ENCODE measurements at places on chromosomes 4 and X.
A peak's percentile ranks its signal among the peaks of the same experiment; 100 is the strongest.

DNA sequence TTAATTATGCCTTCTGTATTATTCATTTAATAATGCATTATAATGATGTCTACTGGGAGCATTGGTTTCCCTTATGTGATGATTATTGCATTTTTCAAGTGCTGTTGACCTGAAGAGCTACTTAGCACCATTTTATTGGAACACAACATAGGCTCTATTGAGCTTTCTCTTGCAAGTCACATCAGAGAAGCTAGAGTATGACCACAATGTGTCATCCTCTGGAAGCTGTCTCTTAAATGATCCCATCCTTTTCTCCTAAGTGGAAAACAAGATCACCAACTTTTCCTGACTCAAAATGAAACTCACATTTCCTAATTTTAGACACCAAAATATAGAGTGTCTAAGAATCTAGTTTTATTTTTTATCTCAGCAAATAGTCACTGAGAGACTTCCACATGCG, 1451.9 kb downstream of the PCDH7 start:
- DNase-seq = no peak

DNA sequence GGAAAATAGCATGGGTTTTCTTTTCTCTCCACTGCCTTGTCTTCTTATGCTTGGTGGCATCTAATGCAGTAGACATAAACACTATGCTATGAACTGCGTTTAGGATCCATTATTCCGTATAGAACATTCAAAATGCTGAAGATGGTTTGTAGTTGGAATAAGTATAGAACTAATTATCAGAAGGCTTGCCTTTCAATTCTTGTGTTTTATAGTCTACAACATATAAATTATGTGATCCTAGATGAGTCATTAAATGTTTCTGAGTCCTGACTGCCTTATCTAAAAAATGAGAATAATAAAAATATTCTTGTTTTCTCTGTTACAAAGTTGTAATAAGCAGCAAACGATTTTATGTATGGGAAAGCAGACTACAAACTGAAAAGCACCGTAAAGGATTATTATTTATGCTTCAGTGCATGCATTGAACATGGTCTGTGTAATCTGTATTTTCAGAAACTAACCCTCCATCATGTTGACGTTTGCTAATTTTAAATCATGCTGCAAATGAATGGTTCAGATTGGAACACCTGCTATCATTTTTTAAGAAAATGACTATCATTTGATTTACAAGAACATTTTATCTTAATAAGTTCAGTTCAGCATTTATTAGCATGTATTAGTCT, 335.9 kb upstream of the AADAT start:
- DNase-seq = no peak

DNA sequence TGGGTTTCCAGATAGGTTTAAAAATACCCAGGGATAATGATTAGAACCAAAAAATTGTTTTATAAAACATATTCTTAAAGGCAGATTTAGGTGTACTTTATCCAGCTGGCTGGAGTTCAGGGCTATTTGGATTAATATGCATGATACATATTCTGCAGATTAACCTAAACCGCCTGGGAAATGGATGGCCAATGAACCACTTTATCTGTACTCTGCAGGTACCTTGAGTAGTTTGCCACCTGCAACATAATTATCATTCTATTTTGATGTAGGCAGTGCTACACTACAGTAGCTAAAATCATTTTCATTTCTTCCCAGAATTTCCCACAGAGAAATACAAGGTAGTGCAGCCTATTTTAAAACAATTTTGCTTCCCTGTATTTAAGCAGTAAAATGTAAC, 683.2 kb upstream of the GNPDA2 start:
- no peak for DNase-seq

DNA sequence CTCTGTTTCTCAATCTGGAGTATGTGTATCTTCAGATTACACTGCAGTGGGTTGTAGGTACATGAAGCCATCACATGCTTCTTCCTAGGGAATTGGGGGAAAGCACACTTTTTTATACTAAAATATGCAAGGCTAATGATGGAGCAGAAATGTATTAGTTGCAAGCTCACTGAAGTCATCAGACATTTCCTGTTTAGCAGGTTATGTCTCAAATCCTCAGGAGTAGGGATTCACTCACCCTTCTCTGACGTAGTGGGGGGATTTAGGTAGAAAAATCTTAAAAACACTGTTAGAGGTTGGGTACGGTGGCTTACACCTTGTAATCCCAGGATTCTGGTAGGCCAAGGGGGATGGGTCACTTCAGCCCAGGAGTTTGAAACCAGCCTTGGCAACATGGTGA, 128.4 kb upstream of the GPC4 start:
- DNase-seq = no peak

DNA sequence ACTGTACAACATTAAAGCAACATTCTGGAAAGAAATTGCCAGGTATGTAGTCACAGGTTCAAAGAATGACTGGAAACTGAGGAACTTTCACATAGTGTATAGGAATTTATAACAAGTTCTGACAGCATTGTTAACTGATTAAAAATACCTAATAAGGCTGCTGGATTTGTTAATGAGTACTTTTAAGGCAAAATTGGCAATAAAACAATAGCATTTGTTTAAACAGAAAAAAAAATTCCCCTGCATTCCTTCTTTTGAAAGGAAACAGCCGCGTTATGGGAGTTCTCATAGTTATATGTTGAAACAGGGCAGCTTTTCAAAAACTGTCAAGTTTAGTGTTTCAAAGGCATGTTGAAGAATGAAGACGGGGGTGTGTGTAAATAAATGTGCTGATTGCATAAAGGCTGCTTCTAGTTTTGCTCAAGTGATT, 282.5 kb upstream of the FAT1 start:
- no peak for DNase-seq

DNA sequence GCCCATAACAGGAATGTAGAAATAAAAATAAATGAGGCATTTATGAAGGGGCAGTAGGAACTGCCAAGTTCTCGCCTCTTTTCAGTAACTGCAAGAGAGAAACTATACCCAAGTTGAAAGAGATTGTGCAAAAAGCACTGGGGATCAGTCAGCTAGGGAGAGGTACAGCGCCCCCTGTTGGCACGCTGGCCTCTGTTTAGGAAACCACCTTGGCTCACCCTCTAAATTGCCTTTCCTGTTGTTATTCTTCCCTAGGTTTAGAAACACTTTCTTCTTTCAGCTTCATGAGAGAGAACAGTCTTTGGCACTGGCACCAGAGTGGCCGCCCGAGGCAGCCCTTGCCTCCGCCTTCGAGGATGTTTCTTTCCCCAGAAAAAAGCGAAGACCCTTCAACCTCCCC, 348.5 kb downstream of the MID1IP1 start:
- no peak for DNase-seq

GRCh38 chr4:166323250-166323649, 450.2 kb downstream of the TLL1 start:
- no peak for DNase-seq

DNA sequence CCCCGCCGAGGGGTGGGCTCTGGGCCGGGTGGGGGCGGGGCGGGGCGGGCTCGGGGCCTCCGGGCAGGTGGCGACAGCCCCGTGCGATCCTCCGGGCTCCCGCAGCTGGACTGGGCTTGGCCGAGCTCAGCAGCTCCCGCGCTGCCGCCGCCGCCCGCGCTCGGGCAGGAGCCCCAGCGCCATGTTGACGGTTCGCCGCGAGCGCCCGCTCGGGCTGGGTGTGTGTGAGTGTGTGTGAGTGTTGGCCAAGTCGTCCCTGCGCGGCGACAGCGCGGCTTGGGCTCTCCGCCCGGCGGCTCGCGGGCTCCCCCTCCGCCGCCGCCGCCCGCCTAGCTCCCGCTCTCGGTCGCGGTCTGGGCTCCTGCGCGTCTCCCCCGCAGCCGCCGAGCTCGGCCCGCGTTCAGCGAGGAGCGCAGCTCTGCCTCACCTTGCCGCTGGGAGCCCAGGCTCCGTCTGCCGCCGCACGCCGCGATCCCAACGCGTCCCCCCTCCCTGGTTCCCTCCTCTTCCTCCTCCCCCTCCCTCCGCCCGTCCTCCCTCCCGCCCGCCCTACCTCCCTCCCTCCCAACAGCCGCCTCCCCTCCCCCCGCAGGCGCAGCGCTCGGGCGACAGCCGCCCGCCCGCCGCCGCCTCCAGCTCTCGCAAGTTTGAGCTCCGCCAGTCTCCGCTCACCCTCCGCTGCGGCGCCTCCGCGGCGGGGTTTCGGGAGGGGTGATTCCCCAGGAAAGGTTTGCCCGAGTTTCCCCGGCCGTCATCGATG, at the start of gene BCOR:
Gene BCOR (minus strand): TSS at position 455 of the 760 bp plus-strand sequence. CDS start 20,029 bp downstream, outside the sequence.
- DNase-seq = no peak

GRCh38 chr4:154294652-154295350, 196.8 kb downstream of the DCHS2 start:
- no peak for DNase-seq

- no peak for DNase-seq
Measured at GRCh38 chrX:29299684-29300083, 712.4 kb downstream of the IL1RAPL1 start.

GRCh38 chr4:4618847-4619246, 77.0 kb upstream of the STX18 start:
- DNase-seq = no peak

- no peak for DNase-seq
Measured at GRCh38 chrX:10660171-10660570, 39.8 kb upstream of the MID1 start.

- DNase-seq = no peak
Measured at GRCh38 chr4:52946855-52947254, 84.7 kb downstream of the RASL11B start.

DNA sequence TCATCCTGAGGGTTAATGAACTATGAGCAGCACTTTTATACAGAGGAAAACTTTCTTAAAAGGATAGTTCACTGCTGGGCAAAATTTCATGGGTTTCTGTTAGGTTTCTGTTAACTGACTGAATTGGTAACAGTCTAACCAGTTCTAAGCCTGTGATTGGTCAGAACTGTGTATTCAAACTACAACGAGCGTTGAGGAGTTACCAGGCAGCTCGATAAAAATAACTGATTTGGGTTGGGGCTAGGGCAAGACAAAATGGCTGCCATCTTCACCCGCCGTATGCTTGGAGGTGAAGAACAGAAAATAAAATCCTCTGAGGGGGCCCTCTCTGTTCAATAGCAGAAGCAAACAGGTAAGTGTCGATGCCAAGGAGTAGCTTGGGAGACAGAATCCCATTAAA, 22.0 kb downstream of the FAM133A start:
- no peak for DNase-seq

- DNase-seq = peak; percentile 62
Measured at GRCh38 chr4:77921701-77922100, 59.1 kb downstream of the MRPL1 start.

GRCh38 chr4:82381235-82381634, 7.4 kb upstream of the HNRNPD start:
- DNase-seq = no peak

- DNase-seq = no peak
Measured at GRCh38 chr4:183823434-183823833, 81.7 kb upstream of the STOX2 start.

GRCh38 chr4:181138116-181138515, 1105.1 kb upstream of the TENM3 start:
- DNase-seq = no peak

- no peak for DNase-seq
Measured at GRCh38 chr4:29560452-29560851, 1159.7 kb upstream of the PCDH7 start.

GRCh38 chrX:151970661-151971060, 3.8 kb downstream of the GABRE start:
- no peak for DNase-seq

DNA sequence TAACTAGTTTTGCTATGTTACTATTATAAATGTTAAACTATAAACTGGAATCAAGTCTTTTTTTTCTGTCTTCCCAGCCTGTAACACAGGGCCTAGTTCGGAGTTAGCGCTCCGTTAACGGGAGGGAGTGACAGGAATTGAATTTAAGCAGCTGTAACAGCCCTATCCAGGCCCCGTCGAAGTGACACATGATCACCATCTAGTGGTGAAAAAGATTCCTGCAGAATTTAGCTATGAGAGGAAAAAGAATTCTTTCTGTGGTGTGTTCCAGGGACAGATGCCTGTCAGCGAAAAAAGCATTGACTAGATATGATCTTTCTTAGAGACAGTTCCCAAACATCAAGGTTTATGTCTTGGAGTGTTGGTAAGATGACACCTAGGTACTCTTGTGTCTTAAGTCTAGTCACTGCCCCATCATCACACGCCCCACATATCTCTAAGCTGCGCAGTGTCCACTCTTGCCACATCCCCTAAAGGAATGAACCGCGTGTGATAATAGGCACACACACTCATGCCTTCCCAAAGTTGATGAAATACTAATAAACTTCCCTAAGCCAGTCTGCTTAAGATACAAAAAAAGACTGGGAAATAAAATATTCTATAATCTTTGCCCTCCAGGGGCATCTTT, 2.1 kb downstream of the GAB3 start:
- DNase-seq = no peak

DNA sequence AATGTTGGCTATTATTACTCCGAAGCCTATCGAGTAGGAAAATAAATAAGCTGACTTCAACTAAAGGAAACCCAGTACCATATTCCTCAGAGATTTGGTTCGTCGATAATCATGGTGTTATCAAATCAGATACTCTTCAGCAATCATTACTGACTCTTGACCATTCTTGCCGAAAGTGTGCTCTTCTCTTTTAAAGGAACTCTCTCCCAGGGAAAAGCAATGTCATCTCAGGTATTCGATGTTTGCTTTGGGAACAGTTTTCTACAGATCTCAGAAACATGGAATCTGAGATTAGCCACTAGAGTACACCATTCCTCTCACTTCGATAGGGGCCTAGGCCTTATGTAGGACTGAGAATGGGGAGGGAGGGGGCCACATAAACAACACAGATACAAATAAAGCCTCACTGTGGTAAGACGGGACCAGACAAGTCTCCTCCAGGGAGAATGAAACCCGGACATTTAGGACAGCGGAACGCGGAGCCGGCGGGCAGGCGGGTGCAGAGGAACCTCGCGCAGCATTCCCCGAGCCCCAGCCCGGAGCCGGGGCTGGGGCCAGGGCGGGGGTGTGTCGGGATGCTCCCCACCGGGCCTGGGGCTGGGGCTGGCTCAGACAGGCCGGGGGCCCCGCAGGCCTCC, 581 bp downstream of the DNAJB14 start:
- DNase-seq = no peak

DNA sequence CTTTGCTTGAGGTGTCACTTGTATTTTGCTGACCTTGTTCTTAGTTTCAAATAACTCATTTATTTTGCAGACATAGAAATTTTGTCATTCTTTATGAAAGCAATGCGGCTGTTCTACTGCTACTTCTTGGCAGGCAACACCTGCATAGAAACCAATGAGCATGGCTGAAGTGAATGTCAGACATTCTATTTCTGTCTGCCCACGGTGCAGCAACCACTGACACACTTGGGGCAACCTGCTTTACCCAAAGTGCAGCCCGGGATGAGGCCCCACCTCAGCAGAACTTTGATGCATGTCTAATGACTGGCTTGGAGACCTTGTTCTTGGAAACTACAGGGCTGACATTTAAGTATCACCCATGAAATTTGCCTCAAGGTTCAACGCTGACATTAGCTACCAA, 93.6 kb downstream of the RBM47 start:
- DNase-seq = no peak

- no peak for DNase-seq
Measured at GRCh38 chr4:74317616-74318246, 9.5 kb downstream of the EPGN start.

- DNase-seq = no peak
Measured at GRCh38 chrX:143964549-143964948, 80.7 kb downstream of the UBE2NL start.

All from amniotic stem cell (primary cell).